Activated naive CD4-positive, alpha-beta T cell treated with Interleukin-2 at 50 U/mL for 16 hours (primary cell): ENCODE measurements at places on chromosomes 4 and X.

- DNase-seq = no peak
These were observed 118.2 kb upstream of the STX18 start for GRCh38 chr4:4659871-4660651.

DNA sequence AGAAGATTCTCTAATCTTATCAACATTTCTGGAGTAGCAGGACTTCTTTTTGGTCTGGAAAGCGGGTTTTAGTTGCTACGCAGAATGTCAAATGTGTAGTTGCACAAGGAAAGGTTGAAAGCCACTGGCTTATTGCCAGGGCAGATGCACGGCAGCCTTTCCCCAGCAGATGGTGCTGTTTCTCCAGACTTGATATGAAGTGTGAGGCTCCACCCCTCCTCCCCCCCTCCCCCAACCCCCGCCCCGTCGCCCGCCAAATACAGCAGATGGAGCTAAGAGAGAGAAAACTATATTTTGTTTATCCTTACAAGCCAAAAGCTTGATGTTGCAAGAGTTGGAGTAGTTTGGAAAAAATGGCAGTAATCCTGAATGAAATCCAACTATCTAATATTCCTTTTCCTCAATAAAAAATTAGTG lies 32.0 kb downstream of the ENOPH1 start:
- DNase-seq = peak; percentile 82

DNA sequence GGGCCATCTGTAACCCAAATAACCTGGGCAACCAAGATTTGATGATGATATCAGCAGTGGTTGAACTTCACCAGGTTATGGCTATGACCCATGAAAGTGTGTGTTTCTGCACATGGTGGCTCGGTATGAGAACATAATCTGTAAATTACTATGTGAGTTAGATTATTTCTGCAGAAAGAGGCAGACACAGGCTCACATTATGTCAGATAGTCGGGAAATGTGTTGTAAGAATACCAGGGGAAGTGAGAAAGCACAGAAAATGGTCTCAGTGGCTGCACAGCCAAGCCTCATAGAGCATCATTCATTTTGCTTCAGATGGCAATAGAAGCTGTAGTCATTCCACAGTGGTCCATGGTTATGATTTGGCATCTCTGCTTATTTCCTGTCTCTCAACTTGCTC lies 63.0 kb upstream of the RBPJ start:
- no peak for DNase-seq

DNA sequence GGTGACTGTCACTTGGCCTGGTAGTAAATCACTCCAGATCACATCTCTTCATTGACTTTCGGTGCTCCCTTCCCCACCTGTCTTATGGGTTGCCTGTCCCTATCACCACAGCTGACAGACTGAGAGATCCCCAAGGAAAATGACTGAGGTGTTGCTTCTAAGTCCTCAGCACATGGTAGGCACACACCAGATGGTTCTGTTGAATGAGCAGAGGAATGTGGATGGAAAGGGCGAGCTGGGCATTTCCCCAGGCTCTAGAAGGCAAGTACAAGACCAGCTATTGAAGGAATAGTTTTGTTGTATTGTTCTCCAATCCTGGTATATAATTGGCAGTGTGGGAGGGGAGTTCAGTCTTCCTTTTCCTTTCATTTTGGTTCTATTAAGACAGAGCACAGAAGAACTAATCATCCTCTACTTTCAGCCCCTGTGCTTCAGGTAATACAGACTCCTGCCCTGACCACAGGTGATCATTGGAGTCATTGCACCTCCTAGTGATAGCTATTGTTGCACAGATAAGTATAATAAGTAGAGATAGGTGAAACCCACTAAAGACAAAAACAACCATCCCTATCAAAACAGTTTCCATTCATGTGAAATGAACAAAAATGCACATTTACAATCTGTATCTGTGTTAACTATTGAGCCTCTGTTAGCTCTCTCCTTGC lies 158.6 kb downstream of the TRAM1L1 start:
- no peak for DNase-seq
